ENCODE measurements at places on chromosomes 2 and 18. TPM values are rescaled to one million over a fixed set of nuclear protein-coding genes. Genes with fewer than 3 reads are reported as not detected.
A peak's percentile ranks its signal among the peaks of the same experiment; 100 is the strongest.

DNA sequence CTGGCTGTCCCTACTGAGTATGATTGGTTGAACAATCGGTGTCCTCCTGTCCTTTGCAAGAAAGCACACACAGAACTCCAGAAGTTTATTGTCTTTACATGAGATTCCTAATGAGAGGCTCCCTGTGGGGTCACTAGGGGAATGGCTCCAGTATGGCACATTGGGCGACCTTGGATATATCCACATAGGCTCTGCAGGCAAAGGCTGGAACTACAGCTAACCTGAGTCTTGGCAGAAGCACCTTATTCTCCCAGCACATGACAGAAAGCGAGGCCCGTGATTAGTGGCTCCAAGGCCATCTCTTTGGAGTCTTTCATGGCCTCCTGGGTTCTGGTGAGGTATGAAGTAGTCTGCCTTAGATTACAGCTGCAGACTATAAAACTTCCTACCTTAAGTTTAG, 49.0 kb downstream of the ZDBF2 start:
- no peak for DNase-seq
- H3K4me3 ChIP-seq, result no peak overlapping the region
- no peak overlapping the region for H3K27ac ChIP-seq

GRCh38 chr2:28487258-28487657, 8.6 kb upstream of the PLB1 start:
- DNase-seq, result peak; percentile 10
- no peaks in the 10 kb centered on the region for H3K36me3 ChIP-seq
- H3K4me3 ChIP-seq, result no peak overlapping the region

DNA sequence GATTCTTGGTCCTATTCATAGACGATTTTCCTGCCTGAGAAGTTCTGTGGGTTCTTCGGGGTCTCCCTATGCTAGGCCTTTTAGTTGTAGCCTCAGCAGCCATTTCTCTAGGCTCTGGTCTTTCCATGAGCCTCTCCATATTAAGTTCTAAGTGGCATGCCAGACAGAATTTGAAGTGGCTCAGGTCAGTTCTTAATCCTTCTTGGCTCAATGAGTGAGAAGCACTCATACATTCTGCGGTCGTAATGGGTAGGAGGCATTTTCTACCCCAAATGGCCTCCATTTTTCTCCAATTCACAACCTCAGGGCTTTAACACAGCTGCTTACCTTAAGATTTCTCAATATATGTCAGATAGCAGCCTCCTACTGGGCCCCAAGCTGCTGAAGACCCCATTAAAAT, 405.3 kb upstream of the GALNT5 start:
- H3K36me3 ChIP-seq, result no peaks in the 10 kb centered on the region
- no peaks in the 10 kb centered on the region for H3K4me1 ChIP-seq
- DNase-seq, result no peak
- H3K27me3 ChIP-seq, result no peaks in the 10 kb centered on the region
- no peak overlapping the region for H3K27ac ChIP-seq

DNA sequence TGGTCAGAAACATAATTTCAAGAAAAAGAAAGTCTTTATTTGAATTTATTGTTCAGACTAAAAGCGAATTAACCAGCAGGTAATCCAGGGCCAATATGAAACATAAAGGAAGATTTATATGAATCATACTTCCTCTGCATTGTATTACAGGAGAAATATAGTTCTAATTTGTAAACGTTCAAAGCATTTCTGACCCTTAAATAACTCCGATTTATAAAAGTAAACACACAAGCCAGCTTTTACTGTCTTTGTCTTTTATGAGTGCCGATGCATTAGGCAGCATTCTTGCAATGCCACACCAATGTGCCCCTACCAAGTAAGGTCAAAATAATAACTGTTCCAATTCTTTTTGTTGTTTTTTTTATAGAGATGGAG, 118.8 kb upstream of the RBBP8 start:
- H3K36me3 ChIP-seq, result no peaks in the 10 kb centered on the region
- H3K27ac ChIP-seq, result no peak overlapping the region
- H3K4me1 ChIP-seq, result peaks cover 10% of the 10 kb centered on the region
- DNase-seq, result no peak

DNA sequence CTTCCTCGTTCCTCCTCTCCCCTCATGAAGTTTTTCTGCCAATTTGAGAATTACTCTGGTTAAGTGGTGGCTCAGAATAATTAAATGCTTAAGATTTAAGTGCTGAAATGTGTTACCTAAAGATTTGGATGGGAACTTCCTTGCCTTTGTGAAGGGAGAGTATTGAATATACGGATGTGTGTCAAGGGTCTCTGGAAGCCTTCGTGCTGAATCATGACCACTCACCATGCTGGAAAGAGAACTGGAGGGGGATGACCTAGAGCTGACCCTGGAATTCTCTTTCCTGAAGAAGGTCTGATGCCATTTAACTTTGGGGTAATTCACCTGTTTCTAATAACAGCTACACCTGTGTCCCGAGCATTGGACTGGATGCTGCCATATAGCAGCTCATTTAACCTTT, 2.2 kb downstream of the MOCOS start:
- DNase-seq, result no peak
- no peaks in the 10 kb centered on the region for H3K27me3 ChIP-seq
- H3K4me1 ChIP-seq, result peaks cover 9% of the 10 kb centered on the region
- H3K36me3 ChIP-seq, result no peaks in the 10 kb centered on the region

- DNase-seq, result no peak
- no peak overlapping the region for H3K27ac ChIP-seq
- peaks cover 6% of the 10 kb centered on the region for H3K4me1 ChIP-seq
- H3K36me3 ChIP-seq, result no peaks in the 10 kb centered on the region
- no peak overlapping the region for H3K4me3 ChIP-seq
These were observed 68.1 kb downstream of the TMEM247 start for GRCh38 chr2:46547223-46548102.

The STARD6 gene
- not detected for total RNA-seq

DNA sequence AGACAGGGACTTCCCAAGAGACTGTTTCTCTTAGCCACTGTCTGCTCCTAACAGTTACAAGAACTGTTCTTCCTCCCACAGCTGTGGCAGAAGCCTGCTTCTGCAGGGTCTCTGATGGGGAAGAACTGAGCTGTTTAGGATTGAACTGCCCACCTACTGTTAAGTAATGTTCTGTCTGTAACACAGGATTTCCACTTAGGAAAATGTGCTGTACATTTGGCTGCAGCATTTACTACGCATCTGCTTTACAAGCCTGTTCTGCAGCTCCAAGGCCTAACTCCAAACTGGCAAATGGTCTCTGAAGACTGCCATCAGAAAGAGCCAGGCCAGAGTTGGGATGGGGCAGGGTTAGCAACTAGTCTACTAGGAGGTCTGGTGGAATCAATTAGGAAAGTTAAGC, 87.8 kb upstream of the UPP2 start:
- no peak for DNase-seq
- H3K4me3 ChIP-seq, result no peak overlapping the region
- H3K4me1 ChIP-seq, result no peaks in the 10 kb centered on the region
- no peaks in the 10 kb centered on the region for H3K27me3 ChIP-seq

The PLGLB1 gene
- 0.59 TPM for total RNA-seq

The APLF gene
- total RNA-seq, result 2.9 TPM

GRCh38 chr2:203650860-203651613, 55.4 kb upstream of the CD28 start:
- no peaks in the 10 kb centered on the region for H3K27me3 ChIP-seq
- no peaks in the 10 kb centered on the region for H3K36me3 ChIP-seq
- peaks cover 5% of the 10 kb centered on the region for H3K4me1 ChIP-seq
- peak; percentile 52 for DNase-seq
- H3K4me3 ChIP-seq, result no peak overlapping the region

The ATG16L1 gene
- 30.7 TPM for total RNA-seq

GRCh38 chr2:609881-610280, 67.3 kb downstream of the TMEM18 start:
- no peak overlapping the region for H3K4me3 ChIP-seq
- no peaks in the 10 kb centered on the region for H3K4me1 ChIP-seq
- no peak overlapping the region for H3K27ac ChIP-seq
- no peaks in the 10 kb centered on the region for H3K36me3 ChIP-seq
- DNase-seq, result no peak

GRCh38 chr18:67568166-67568565, 51.6 kb upstream of the DSEL start:
- H3K27me3 ChIP-seq, result no peaks in the 10 kb centered on the region
- no peaks in the 10 kb centered on the region for H3K4me1 ChIP-seq
- no peak overlapping the region for H3K4me3 ChIP-seq
- no peaks in the 10 kb centered on the region for H3K36me3 ChIP-seq

The EPHA4 gene
- 30.1 TPM for total RNA-seq

DNA sequence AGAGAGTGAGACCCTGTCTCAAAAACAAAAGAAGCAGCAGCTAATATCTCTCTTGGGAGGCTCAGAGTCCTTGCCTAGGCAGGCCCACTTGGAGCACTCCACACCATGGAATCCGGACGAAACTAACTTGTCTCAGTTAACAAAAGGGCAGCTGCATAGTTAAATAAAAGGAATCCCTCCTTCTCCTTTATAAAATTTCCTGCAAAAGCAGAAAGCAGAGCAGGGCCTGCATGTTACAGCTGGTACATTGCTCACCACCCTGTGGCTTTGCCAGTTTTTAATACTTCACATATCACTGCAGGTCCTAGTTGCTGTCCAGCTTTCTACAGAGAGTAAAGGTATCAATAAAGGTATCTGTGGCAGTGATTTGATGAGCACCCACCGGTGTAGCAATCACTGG, 93.6 kb downstream of the ASAP2 start:
- no peak overlapping the region for H3K4me3 ChIP-seq
- H3K27ac ChIP-seq, result no peak overlapping the region
- no peaks in the 10 kb centered on the region for H3K4me1 ChIP-seq

- DNase-seq, result no peak
- H3K36me3 ChIP-seq, result no peaks in the 10 kb centered on the region
- H3K27me3 ChIP-seq, result no peaks in the 10 kb centered on the region
- no peak overlapping the region for H3K4me3 ChIP-seq
These were observed 49.5 kb downstream of the SUCLG1 start for GRCh38 chr2:84409531-84409930.

GRCh38 chr2:26778507-26778906, 7.3 kb upstream of the CENPA start:
- H3K4me3 ChIP-seq, result no peak overlapping the region
- H3K27me3 ChIP-seq, result no peaks in the 10 kb centered on the region
- H3K4me1 ChIP-seq, result peaks cover 2% of the 10 kb centered on the region
- peak; percentile 13 for DNase-seq
- peaks cover 28% of the 10 kb centered on the region for H3K36me3 ChIP-seq

DNA sequence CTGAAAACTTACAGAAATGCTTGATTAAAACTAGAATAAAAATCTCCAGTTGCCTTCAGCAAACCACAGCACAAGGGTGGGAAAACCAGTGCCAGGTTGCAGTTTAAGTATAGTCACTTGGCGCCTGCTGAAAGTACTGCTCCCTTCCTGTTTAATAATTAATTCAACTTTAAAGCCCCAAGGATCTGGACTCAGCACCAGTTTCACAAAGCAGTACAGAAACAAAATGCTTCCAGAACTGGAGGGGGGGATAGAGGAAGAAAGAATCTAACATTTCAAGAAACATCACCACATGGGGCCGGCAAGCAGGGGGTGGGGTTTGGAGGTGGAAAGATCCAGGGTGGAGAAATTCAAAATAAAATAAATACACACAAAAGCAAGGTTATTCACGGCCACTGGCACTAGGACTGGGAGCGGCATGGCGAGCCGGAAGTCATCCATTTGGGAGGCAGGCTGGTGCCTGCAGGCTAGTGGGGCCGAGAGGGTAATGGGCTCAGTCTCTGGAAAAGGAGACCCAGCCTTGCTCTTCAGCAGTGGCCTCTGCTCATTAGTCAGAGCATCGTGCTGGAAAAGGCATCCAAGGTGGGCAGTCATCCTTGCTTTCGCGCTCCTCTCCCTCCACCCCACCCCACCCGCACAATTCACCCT, 85.8 kb downstream of the POU3F3 start:
- H3K4me1 ChIP-seq, result no peaks in the 10 kb centered on the region
- DNase-seq, result no peak
- H3K36me3 ChIP-seq, result no peaks in the 10 kb centered on the region

GRCh38 chr18:9984080-9984479, 70.3 kb downstream of the VAPA start:
- peak; percentile 10 for DNase-seq
- no peaks in the 10 kb centered on the region for H3K36me3 ChIP-seq
- no peak overlapping the region for H3K27ac ChIP-seq
- H3K27me3 ChIP-seq, result no peaks in the 10 kb centered on the region
- H3K4me1 ChIP-seq, result no peaks in the 10 kb centered on the region
- no peak overlapping the region for H3K4me3 ChIP-seq

DNA sequence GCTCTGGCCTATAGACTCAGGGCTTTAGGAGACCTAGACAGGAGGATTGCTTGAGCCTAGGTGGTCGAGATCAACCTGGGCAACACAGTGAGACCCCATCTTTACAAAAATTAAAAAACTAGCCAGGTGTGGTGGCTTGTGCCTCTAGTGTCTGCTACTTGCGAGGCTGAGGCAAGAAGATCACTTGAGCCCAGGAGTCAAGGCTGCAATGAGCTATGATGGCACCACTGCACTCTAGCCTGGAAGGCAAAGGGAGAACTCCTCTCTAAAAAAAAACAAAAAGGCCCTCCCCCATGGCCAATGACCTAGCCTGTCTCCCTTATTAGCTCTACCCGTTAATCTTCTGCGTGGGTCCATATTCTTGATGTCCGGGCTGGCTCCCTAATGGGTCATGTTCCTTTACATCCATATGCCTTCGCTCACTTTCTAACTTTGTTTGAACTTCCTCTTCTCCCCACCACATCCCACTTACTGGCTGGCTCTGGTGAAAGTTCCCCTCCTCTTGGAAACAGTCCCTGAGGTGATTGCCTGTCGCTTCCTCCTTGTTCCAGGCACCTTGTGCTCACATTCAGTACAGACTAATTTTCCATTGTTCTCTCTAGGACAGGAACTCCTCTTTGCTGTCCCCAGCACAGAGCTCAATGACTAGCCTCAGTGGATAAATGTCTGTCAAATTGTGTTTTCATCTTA, 103.0 kb downstream of the AFF3 start:
- H3K27ac ChIP-seq, result no peak overlapping the region
- no peak for DNase-seq
- no peak overlapping the region for H3K4me3 ChIP-seq
- H3K36me3 ChIP-seq, result no peaks in the 10 kb centered on the region
- H3K27me3 ChIP-seq, result no peaks in the 10 kb centered on the region
- H3K4me1 ChIP-seq, result no peaks in the 10 kb centered on the region

The CNGA3 gene
- total RNA-seq, result not detected
